ENCODE measurements at places on chromosomes 4 and X.

- DNase-seq = no peak
Observed at GRCh38 chr4:148774134-148774533, 331.9 kb upstream of the NR3C2 start.

- DNase-seq = no peak
Observed at GRCh38 chr4:56211202-56211601, 176.1 kb downstream of the AASDH start.

- DNase-seq = no peak
Observed at GRCh38 chr4:7003176-7003878, 39.8 kb upstream of the TADA2B start.

DNA sequence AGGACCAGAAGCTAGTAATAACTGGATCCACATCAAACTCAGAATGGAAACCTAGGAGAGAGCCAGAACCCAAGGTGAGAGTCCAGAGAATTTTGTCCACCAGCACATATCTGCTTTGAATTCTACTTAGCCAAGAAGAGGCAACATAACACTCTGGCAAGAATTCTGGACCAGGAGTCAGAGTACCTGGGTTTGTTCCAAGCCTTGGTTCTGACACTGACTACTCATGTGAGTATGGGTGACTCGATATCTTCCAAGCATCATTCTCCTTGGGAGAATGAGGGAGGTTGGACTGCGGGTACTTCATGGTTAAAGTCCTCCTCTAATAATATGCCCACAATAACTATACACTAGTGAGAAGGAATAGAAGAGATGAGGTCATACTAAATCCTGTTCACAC is 144.0 kb upstream of the JADE1 start:
- no peak for DNase-seq

DNA sequence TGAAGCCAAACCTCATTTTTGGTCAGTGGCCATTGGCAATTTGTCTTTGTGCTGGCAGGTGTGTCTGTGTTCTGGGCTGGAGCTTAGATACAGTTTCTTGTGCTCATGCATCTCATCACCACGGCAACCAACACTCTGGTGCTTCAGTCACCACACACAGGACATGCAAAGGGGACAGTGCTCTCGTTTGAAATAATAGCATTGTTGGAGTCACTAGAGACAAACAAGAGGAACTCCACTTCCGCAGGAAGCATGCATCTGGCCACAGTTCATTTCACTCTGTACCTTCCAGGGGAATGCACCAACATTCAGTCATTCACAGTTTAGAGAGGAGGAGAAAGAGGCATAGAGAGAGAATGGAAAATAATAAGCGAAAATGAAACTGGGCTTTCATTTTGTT is 267.4 kb downstream of the ANK2 start:
- DNase-seq = no peak

DNA sequence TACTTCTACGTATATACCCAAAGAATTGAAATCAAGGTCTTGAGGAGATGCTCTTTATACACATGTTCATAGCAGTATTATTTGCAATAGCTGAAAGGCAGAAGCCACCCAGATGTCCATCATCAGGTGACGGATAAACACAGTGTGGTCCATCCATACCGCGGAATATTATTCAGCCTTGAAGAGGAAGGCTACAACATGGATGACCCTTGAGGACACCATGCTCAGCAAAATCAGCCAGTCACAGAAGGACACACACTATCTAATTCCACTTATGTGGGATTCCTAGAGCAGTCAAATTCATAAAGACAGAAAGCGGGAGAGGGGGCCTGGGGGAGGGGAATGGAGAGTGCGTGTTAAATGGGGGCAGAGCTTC is 44.5 kb downstream of the RGS12 start:
- no peak for DNase-seq

DNA sequence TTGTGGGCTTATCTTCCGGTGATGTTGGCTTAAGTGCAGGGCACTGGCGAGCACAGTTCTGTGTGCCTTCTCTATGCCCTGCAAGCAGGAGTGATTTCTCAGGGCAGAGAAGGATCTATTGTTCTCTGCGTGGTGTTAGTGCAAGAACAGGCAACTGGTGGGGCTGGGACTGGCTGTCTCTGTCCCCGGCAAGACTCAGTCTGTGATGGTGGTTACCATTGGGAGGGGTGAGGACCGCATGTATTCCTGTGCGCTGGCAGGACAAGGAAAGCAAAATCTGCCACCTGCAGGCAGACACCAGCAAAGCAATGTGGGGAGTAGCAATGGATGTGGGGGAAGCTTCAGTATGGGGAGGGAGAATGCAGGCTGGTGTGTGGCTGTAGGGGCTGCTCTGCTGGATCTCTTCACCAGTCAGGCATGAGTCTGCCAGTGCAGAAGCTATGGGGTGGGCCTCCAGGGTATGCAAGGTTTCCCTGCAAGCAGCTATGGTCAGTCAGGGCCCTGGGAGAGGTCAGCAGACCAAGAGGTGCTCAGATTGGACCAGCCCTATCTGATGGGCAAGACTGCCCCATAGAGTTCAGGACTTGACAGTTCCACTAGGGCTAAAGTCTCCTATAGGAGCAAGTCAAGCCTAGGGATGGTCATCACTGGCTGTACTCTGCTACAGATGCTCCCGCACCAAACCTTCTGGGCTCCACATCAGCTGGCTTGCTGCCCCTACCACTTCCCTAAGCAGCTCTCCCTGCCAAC is 16.8 kb downstream of the PF4 start:
- no peak for DNase-seq

- DNase-seq = no peak
Observed at GRCh38 chrX:152177497-152178269, 39.3 kb upstream of the MAGEA10 start.

DNA sequence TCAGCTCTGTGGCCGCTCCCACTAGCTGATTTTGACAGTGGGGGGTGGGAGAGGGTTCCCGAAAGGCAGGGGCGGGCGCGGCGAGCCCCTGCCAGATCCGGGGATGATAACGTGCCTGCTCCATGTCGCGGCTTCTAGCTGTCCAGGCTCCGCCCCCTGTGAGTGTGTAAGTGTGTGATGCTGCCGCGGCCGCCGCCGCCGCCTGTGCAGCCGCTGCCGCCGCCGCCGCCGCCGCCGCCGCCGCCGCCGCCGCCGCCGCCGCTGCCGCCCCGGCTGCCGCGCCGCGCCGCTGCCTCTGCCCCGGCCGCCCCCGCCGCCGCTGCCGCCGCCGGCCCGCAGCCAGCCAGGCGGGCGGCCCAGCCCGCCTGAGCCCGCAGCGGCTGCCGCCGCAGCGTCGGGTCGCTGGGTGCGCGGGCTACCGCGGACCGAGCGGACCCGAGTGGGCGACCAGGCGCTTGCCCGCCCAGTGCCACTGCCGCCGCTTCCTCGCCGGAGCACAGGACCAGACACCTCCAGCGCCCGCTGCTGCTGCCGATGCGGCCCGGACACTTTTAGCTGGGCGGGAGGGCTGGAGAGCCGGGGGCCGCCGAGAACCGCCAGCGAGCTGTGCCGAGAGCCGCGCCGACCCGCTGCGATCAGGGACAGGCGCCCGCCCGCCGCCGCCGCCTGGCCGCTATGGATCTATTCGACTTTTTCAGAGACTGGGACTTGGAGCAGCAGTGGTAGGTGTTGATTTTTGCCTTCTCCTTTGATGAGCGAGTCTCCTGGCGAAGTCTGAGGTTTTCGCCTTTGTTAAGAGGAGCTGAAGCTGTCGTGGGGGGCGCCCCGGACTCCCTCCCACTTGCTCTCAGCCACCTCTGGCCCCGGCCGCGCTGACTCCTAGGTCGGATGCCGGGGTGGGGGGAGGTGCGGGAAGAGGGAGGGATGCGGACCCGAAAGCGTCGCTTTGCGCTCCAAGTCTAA is at the start of gene AFF2:
TSS of gene AFF2 (plus strand) at position 195 of the 963 bp plus-strand sequence. CDS start at position 676, 481 bp downstream.
- DNase-seq = no peak

- DNase-seq = no peak
Observed at GRCh38 chr4:176565049-176565448, 227.7 kb downstream of the VEGFC start.

DNA sequence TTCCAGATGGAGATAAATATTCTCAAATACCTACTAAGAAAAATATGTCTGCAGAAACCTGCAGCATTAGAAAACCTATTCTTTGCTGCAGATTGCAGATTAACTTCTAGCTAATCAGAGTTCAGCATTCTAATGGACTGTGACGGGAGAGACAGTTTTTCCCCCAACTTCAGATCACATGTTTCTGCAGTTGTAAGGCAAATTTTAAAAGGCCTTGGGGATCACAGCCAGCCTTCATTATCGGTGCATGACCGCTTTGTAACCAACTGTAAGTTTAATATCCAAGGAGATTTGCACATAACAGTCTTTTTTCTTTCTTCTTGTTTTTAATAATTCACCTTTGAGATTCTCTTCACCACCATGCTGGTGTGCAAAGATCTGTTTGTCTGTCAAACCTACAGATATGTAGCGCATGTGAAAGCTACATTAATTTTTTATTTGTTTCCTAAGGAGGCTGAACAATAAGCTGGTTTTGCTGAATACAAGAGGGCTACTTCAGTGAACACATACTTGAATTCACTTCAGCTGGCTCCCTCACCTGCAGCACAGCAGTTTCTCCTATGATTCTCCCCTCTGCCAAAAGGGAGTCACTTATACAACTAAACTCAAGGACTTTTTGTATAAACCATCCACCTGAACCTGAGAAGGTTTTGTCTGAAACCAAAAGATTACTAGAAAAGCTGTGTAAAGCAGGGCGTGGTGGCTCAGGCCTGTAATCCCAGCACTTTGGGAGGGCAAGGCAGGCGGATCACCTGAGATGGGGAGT is 488.5 kb downstream of the RPA4 start:
- DNase-seq = no peak

DNA sequence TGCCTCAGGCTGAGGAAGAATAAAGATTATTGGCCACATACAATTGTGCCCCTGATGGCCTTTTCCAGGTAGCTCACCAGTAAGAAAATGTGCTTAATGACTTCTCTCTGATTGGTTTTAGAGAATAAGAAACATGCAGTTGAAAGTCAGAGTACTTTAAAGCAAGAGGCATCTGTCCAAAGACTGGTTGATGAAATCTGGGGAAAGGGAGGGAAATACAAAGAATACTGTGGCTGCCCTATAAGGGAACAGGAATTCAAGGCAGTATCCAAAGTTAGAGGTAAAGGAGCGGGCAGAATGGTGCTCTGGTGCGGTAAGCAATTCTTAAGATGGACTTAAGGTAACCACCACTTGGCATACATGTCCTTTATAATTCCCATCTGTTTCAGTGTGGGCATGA is 11.4 kb downstream of the PBDC1 start:
- DNase-seq = no peak

DNA sequence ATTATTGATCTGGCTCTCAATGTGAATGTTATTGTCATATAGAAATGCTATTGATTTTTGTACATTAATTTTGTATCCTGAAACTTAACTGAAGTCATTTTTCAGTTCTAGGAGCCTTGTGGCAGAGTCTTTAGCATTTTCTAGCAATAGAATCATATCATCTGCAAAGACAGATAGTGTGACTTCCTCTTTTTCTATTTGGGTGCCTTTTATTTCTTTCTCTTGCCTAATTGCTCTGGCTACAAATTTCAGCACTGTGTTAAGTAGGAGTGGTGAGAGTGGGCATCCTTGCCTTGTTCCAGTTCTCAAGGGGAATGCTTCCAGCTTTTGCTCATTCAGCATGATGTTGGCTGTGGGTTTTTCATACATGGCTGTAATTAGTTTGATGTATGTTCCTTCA is 102.7 kb downstream of the SH3BGRL start:
- DNase-seq = no peak

Measured in kidney glomerular epithelial cell (primary cell).